ENCODE measurements at places on chromosomes 6 and 20.

DNA sequence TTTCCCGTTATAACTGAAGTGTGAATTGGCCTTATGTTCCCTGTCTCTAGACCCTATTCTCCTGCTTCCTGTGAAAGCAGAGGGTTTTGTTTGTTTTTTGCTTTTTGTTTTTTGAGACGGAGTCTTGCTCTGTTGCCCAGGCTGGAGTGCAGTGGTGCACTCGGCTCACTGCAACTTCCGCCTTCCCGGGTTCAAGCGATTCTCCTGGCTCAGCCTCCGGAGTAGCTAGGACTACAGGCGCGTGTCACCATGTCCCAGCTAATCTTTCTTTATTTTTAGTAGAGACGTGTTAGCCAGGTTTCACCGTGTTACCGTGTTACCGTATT lies 674 bp upstream of the GNMT start:
- DNase-seq = no peak

DNA sequence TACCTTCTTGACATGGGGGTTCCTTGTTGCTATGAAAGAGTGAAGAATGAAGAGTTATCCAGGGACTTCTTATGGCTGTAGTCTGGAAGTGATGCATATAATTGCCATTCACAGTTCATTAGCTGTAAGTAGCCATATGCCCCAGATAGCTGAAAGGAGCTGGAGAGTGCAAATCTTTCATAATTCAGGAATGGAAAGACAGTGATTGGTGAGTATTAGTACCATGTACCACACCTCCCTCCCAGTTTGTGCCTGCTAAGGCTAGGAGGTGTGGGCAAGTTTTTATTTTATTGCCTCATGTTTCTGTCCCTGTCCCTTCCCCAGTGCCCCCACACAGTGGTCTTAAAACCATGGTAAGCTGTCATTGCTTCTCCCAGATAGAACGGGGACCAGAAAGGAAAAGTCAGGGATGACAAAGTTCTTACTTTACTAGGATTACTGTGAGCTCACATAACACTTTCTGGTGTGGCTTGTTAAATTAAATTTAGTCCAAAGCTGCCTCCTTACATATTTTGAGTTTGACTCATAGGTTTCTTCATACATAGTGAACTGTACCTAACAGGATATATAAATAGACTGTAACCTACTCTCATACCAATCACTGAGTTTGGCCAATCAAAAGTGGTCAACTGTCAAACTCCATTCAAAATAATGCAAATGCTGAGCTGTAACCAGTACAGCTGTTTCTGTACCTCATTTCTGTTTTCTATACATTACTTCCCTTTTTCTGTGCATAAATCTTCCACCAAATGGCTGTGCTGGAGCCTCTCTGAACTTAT lies 119.4 kb downstream of the RFPL4B start:
- DNase-seq = no peak

DNA sequence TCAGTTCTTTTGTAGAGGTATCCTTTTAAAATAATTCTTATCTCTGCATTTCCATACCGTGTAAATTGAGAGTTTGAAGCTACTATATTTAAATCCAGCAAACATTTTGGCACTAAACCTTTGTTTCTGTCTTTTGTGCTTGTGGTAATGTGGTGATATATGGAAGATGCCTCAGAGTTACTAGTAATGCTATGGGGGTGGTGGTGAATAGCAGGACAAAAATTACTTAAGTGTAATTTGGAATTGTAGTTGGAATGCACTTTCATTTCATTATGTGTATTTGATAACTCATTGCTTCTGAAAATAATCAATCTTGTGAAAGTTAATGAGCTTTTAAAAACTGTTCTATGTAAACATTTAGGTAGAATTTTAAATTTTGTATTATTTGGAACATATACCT lies 404.5 kb downstream of the PHF3 start:
- no peak for DNase-seq

GRCh38 chr6:41732591-41733359 lies 2.6 kb downstream of the TFEB start:
- peak; percentile 44 for DNase-seq

DNA sequence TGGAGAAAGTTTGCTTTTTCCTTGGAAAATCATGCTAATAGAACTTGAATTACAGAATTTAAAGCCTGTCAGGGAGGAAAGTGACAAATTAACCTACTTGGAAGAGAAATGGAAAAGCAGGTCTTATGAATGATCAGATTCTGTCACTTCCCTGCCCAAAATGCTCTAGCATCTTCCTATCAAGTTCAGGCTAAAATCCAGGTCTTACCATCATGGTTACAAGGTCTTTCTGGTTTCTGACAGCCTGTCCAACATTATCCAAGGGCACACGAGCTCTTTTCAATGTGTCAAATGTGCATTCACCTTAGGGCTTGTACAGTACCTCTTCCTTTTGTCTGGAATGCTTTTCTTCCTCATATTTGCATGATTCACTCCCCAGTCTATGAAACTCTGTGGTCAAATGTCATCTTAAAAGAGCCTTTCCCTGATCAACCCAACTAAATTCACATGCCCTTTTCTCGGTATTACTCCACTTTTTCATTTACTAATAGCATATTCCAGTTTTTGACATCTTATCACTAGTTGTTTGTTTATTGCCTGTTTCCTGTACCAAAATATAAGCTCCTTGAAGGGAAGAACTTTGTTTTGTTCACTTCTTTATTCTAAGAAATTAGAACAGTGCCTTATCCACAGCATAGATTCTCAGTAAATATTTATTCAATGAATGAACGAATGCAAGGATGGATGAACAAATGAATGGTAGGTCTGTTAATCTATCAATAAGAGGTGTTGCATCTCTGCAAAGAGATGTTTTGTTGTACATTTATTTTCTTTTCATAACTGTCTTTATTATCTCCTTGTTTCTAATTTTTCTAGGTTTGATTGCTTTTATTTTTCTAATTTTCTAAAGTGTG lies 139.5 kb downstream of the BCAS1 start:
- DNase-seq = no peak

DNA sequence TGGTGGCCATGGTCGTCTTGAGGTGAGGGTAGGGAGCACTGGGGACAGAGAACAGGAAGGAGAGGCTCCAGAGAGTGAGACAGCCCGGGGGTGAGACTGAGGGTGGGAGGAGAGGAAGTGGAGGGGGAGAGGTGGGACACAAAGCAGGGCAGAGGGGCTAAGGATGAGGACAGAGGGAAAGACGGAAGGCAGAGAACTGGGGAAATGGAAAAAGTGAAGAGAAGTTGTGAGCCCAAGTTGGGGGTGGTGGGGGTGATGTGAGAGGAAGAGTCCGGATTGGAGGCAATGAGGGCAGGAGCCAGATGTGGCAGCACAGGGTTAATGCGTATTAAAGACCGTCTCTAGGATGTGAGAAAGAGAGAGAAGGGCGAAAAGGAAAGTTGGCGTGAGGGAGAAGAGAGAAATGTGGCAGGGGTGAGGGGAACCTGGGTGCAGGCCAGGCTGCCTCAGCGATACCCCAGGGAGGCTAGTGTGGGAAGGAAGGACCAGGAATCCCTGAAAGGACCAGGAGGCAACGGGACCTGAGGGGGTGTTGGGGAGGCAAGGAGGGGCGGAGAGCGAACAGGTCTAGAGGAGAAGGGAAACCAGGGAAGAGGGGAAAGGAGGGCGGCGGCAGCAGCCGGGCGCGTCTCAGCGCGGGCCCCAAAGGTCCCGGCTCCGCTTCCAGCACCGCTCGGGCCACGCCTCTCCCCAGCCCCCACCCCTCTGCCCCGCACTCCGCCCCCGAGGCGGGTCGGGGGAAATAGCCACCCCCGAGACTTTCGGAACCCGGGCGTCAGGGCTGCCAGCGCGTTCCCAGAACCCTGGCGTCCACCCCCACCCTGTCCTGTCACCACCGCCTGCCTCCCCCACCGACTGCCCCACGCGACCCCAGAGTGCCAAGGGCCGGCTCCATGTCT lies at the start of gene PPP1R18:
PPP1R18 (minus strand) TSS at position 637 of the 899 bp plus-strand sequence; CDS start at position 10, 627 bp downstream.
- peak; percentile 82 for DNase-seq

DNA sequence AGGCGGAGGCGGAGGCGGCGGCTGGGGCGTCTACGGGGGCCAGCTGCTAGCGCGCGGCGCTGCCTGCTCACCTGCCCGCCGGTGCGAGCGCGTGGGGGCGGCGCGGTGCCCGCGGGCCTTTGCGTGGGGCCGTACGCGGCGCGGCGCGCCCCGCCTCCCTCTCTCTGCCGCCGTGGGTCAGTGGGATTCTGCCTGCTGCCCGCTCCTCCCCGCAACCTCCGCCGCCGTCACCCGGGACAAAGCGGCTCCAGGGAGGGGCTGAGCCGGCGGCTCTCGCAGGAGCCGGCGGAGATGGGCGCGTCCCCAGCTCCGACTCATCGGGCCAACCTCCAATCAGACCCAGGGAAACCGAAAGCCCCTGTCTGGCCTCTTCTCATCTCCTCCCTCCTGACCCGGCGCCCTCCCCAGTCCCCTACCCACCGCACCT lies at the start of gene RCAN2:
RCAN2 (minus strand) TSS at position 249 of the 427 bp plus-strand sequence.
- peak; percentile 13 for DNase-seq

DNA sequence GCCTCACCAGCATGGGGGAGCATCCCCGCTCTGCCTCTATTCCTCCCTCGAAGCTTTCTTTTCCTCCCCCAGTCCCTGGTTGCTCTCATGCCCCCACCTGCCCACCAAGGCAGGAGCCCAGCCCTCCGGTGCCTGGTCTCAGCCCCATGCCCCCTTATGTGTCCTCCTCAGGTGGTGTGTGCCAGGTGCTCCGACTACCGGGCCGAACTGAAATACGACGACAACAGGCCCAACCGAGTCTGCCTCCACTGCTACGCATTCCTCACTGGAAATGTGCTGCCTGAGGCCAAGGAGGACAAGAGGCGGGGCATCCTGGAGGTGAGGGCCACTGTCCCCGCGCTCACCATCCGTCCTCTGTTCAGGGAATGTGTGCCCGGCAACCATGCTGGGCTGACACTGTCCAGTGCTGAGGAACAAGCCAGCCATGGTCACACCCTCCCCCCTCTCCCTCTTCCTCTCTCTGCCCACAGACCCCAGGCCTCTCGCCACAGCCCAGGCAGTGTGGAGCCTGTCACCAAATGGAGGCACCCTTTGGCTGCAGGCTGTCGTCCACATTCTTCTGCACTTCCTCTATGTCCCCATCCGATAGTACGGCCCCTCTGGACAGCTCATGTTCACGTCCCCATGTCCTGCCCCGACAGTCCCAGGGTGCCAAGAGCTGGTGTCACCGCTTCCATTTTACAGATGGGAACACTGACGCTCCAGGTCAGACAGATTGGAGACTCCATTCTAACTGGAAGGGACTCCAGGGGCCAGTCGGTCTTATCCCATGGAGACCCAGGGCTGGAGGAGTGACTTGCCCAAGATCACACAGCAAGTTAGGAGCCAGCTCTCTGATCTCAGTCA lies 20.4 kb downstream of the FGD2 start:
- DNase-seq = no peak

- no peak for DNase-seq
Observed at GRCh38 chr6:26003102-26003694, 40.6 kb downstream of the TRIM38 start.

DNA sequence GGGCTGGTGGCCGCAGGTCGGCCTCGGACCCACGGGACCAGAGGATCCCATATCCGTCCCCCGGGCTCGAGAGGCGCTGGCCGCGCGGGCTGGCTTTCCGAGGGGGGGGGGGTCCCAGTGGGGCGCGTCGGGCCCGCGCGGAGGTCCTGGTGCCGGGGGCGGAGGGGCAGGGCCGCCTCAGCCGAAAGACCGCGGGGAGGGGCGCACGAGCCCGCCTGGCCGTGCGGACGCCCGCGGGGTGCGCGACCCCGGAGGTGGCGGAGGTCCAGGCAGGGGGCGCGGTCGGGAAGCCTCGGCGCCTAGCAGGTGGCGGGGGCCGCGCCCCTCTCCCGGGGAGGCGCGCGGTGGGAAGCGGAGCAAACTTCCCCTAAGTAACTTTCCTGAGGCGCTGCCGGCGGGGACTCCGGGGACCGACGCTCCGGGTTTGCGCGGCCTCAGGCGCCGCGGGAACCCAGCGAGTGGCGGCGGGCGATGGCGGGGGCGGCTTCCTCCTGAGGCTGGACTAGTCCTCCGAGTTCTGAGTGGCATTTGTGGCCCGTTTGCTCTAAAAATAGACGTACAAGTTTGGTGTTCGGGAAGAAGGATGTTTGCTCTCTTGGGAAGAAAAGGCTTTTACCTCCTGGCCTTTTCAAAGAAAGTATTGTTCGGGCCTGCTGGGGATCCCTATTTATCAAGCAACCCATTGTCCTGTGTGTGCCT lies 26.5 kb upstream of the BTBD3 start:
- DNase-seq = no peak

- no peak for DNase-seq
Observed at GRCh38 chr6:121187200-121187832, 147.0 kb downstream of the TBC1D32 start.

- DNase-seq = no peak
Observed at GRCh38 chr6:154251116-154251515, 105.5 kb downstream of the IPCEF1 start.

GRCh38 chr6:40936818-40937251 lies 102.2 kb downstream of the UNC5CL start:
- no peak for DNase-seq

DNA sequence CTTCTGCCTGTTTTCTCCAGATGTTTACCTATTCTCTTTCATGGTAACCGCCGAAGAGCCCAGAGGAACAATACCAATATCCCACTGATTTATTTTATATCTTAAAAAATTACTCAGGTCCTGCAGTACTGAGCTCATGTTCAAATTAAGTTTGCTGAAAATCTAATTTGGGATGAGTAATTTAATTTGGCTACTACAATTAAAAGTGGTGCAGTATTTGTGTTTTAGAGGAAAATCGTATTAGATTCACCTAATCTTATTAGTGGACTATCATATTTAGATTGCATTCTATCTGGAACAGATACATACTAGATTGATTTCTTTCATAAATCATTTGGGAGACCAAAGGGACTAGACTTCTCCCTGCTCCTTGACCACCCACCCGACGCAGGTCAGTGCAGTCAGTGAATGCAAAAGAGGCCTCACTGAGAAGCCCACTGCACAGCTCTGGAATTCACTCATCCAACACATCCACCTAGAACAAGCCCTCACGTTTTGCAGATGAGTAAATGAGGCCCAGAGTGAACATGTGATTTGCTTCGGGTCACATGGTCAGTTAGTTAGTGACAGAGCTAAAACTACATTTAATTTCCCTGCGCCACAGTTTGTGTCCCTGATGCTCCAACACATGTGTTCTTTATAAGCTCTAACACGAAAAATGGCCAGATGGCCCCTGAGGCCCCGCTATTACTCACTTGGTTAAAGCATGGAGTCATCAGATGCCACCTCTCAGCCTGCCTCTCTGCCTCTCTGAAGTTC lies 101.8 kb downstream of the TRERF1 start:
- DNase-seq = no peak

GRCh38 chr6:135722679-135723078 lies 128.8 kb upstream of the PDE7B start:
- no peak for DNase-seq

DNA sequence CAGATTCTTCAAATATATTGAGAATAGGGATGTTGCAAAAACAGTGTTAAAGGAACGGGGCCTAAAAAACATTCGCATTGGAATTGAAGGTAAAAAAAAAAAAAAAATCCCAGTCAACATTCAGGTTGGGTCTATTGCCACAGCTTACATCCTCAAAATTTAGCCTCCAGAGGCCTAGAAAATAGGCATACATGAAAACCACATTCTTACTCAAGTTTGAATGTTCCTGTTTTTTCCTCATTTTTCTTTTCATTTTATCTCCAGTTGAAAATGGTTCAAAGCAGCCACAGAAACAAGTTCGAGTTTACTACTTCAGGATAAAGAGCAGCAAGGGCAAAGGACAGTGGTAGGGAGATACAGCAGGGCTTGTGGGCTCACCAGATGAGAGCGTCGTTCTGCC lies 41.9 kb downstream of the KCTD20 start:
- no peak for DNase-seq

Data from stimulated activated CD8-positive, alpha-beta memory T cell treated with anti-CD3 and anti-CD28 coated beads, Interleukin-2, amount 100 ng/mL, for 48 hours (primary cell).